Endodermal cell (in vitro differentiated cells): ENCODE measurements at places on chromosomes 2 and 18. TPM values are rescaled to one million over a fixed set of nuclear protein-coding genes. Genes with fewer than 3 reads are reported as not detected.

Gene ARHGAP15
- total RNA-seq: 0.47 TPM in 1 of 2 replicates, not detected in the other

DNA sequence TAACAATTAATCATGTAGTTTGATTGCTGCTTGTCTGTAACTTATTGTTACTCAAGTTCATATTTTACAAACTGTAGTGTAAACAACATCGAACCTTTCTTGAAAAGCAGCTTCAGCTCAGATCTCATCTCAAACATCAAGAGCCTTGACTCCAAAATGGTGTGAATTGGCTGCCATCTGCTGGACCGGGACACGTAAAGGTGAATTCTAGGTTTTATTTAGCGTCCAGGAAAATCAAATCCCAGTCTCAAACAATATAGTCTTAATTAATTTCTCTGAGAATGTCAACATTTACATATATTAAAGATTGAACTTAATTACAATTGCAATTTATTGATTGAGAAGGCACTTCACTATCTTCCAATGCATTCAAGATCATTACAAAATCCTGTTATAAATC lies 453.0 kb downstream of the GALR1 start:
- peak; percentile 73 for DNase-seq

DNA sequence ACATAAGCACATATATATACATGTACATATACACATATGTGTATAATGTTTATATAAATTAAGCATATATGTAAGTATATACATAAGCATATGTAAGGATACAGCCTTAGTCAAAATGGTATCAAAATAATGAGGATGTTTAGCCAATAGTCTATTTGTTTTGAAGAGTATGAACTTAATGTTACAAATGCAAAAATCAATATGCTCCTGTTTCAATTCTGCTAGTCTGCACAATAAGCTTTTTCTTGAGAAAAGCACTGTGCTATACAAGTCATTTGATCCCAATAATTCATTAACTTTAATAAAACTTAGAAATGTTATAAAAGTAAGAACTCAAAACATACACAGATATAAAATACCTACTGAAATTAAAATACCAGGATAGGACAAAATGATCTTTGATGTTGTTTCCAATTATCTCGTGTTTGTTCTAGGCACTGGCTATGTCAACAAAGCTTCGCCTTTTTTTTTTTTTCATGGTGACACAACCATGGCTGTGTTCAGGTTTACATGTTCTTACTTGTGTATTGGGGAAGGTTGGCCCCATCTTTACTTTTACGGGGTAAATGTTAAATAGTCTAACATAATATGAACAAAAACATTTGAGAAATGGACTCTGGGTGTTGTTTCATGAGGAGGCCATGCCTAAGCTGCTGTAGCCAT lies 271.1 kb upstream of the CDH19 start:
- no peak for DNase-seq

GRCh38 chr2:140841141-140841540 lies 1289.7 kb downstream of the LRP1B start:
- DNase-seq: no peak

Gene ABCB11
- total RNA-seq: 0.04 TPM in 1 of 3 replicates, not detected in the others

DNA sequence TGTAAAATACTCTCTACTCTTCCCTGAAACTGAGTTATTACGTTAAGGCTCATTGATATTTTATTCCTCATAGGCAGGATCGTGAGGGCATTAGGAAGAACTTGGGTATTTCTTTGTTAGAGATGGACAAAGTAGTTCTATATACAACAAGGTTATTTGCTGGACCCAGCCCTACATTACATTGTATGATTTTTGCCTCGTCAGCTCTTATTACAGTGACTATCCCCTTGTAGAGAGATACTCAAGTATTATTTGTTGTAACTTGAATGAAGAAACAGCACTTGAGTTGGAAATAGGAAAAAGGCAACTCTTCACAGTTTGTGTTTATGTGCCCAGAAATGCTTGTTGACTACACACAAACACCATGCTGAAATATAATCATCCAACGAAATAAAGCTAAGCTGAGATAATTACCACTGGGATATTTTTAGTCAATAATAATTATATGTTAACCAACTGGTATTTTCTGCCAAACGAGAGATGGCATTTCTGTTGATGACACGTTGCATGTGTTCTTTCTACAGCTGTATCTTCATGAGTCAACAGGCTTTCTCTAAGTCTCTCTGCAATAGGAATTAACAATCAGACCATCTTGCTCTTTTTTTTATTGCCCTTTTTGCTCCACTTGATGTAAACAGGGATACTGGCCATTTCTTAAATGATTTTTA lies 947.6 kb downstream of the DPP10 start:
- DNase-seq: no peak

DNA sequence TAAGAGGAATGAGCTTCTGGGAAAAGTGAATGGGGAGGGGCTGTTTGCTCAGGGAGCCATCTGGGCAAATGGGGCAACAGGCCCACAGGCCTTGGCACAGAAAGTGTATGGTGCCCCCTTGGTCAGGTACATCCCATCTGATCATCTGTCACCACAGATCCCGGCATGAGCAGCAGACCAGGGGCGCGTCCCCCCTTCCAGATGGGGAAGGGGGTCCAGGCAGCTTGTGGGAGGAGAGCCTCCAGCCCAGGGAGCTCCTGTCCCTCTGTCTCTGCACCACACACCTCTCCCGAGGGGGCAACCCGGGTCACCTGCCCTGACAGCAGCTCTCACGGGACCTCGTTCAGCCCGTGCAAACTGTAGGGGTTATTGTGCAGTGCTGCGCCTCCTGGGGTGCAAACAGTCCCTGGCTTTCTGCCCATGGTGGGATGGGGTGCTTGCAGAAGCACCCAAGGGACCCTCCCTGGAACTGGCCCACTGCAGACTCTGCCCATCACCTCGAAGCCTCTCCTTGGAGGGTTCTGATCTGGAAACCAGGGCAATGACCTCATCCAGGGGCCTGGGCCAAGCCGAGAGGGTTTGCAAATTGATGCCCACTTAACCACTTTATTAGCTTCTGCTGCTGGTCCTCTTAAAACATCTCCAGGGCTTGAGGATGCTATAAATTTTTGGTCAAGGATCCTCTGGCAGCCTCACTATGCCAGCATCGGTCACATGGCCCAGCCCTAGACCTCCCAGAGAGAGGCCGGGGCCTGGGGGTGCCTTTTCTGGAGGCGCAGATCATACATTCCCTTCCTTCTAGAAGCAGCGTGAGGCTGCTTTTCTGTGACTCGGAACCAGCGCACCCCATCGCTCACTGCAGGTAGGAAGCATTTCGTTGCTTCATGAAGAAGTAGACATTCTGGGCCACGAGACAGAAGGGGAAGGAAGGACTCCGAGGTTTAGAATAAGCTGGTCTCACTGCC lies 7.6 kb upstream of the BOK start:
- no peak for DNase-seq

DNA sequence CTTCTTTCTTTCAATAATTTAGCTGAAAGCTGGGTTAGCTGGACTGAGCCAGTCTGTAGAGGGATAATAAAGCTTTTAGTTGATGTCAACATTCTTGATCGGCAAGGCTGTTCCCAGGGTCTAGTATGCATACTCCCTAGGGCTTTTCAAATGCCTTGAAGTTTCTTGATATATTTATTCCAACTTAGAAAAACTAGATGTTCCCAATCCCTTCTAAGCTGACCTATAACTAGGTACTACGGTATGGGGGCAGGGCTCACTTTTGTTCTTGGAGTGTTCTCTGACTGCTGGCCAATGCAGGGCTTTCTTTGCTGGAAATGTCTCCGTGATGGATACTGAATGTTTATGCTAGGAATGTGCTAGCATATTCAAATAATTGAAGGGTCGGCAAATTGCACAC lies 258.6 kb upstream of the TANK start:
- no peak for DNase-seq

Gene LCT
- 0.06 to 0.11 TPM in 2 of 3 replicates, not detected in the other for total RNA-seq

- DNase-seq: no peak
These were observed 24.4 kb downstream of the KLF7 start for GRCh38 chr2:207141386-207141785.

DNA sequence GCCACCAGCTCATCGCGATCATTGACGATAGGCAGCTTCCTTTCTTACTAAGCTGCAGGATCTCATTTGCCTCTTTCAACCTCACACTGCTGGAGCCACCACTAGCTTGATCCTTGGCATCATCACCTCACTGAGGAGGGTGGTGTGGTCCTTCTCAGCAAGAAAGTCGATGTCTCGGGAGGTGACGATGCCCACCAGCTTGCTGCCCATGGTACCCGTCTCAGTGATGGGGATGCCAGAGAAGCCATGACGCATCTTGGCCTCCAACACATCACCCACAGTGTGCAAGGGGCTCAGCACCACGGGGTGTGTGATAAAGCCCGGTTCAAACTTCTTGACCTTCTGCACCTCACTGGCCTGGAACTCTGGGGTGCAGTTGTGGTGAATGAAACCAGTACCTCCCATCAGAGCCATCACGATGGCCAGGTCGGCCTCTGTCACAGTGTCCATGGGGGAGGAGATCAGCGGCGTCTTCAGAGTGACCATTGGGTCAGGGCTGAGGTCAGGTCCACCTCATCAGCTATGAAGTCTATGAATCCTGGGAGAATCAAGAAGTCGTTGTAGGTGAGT lies 22.5 kb downstream of the CFLAR start:
- DNase-seq: no peak

DNA sequence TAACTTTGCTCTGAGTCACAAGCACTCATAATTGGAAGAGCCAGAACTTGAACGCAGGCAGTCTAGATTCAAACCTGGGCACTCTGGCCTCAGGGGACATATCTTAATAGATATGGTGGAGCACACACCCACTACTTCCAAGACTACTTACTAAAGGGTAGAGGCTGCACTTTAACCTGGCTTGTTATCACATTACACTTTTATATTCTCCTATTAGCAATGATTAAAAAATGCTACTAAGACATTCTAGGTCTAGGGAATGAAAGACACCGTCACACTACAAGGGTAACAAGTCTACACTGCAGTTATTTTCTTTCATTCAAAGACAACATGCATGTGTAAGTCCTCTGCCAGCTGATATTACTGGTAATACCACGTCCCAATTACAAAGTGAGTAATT lies 258.8 kb downstream of the ZNF521 start:
- DNase-seq: no peak

DNA sequence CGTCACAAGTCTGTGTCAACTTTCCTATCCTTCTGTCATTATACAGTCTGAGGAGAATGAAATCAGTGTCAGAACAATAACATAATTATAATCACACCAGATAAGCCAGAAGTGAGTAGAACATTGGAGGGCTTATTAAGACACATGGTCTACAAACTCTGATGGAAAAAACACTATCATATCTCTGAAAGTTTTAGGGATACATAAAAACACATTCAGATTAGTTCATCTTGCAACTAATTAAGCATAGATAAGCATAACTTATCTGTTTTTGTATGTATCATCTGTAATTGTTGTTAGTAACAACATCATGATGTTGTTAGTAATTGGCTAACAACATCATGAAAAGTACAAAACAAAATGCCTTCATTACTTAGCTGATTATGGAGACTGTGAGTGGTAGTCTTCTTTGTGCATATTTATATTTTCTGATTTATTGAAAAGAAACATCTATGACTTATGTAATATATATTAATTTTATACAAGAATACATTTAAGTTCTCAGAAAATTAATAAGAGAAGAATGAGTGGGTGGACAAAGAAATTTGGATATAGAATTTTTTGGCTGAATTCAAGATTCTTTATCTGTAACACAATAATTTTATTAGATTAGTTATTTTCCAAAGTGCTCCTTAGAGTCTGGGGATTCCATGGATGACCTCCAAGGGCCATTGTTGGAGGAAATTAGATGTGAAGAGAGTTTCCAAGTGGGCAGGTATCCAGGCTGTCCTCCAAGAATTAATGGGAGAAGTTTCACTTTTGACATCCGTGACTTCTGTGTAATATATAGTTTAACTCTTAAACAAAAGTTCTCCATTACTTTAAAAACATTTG lies 16.9 kb upstream of the CCDC102B start:
- no peak for DNase-seq

Gene IL1R1
- 3.0 and 3.8 TPM in 2 replicates for total RNA-seq

- no peak for DNase-seq
These were observed 50.9 kb downstream of the CYP27C1 start for GRCh38 chr2:127169066-127169660.

Gene IL1F10
- not detected in 3 replicates for total RNA-seq

GRCh38 chr2:222701233-222701632 lies 29.8 kb downstream of the MOGAT1 start:
- no peak for DNase-seq

DNA sequence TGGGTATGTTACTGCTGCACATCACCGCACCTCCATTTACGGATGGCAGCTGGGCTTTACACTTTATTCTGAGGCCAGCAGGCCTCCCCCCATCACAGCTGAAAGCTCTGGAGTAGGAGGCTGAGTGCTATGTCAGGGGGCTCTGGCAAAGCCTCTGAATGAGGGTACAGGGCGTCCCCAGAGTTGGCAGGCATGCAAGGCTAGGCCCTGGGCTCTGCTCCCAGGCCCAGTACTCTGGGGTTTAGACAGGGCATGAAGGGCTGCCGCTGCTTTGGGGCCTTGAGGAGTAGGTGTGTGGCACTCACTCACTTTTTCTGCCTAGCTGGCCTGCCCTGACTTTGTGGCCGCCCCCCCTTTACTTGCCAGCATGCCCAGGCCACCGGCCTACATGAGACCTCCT lies 90.8 kb downstream of the WDSUB1 start:
- no peak for DNase-seq

GRCh38 chr18:46260879-46261143 lies 156.6 kb downstream of the HAUS1 start:
- no peak for DNase-seq

DNA sequence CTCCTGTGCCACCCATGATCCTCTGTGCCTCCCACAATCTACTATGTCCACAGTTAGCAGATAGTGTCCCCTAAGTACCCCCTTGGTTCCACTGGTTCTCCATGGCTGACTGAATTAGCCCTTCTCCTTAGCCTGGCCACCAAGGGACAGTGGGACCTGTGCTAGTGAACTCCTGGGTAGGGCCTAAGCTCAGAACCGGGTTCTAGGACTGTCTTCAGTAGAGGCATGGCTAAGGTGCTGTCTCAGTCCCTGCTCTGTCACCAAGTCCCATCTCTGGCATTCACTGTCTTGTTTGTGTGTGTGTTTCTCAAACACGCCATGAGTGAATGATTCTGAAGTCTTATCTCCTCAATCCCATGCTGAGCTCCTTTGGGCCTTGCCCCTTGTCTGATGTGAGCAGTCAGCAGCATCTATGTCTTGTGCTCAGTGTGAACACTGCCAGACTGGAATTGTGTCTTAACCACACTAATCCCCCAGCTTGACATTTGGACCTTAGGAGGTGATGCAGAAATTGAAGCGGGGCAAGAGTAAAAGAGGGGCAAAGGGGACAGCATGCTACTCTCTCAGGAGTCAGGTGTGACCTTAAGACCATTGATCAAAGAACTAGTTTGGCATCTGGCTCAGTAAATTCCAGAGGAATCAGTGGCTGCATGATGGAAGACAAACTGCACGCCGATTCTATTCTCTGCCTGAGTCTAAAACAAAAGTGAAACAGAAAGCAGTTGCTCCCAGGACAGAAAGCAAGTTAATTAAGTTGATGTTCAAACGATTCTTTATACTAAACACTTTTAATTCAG lies 190.5 kb downstream of the ALPK2 start:
- DNase-seq: no peak

DNA sequence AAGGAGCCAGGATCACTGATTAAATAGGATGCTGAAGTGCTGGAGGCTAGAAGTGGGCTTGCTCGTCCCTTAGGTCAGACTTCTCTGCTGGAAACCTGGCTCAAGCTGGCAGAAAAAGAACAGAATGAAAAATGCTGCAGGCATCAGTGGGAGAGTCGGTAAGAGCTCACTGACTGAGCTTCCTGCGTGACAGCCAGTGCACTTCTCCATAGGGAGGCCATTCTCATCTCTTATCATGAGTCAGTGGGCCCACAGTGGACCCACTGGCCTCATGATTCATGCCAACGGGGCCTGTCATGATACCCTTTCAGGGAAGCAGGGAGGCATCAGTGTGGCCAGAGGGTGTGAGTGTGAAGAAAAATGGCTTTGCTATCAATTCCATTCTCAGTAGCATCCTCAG lies 498.2 kb downstream of the PTPRM start:
- DNase-seq: no peak

Gene SLC4A5
- 2.4 and 3.7 TPM in 2 replicates for total RNA-seq
